ENCODE measurements at places on chromosomes 5 and 9.

GRCh38 chr5:40717281-40717680 lies 37.6 kb downstream of the PTGER4 start:
- DNase-seq: no peak

- no peak for DNase-seq
Observed at GRCh38 chr9:99166149-99166548, 55.6 kb downstream of the ALG2 start.

- no peak for DNase-seq
Observed at GRCh38 chr9:125536167-125536772, 170.7 kb downstream of the MAPKAP1 start.

GRCh38 chr5:131994533-131995226 lies 16.8 kb downstream of the ACSL6 start:
- peak; percentile 92 for DNase-seq

DNA sequence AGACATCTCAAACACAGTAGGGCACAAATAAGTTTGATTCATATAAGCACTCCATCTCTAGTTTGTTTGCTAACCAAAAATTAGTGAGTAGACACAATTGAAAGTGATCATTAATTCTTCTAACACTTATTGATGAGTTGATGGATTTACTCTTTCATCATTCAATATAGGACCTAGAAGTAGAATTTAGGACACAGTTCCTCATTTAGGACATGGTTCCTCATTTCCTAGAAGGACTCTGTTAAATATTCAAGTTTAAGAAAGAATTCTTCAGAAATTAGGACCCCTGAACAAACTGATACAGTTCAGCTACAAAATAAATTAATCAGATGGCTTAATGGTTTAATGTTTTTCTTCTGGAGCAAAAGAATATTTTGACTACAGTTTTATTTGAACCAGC lies 143.5 kb upstream of the PRR16 start:
- DNase-seq: no peak

DNA sequence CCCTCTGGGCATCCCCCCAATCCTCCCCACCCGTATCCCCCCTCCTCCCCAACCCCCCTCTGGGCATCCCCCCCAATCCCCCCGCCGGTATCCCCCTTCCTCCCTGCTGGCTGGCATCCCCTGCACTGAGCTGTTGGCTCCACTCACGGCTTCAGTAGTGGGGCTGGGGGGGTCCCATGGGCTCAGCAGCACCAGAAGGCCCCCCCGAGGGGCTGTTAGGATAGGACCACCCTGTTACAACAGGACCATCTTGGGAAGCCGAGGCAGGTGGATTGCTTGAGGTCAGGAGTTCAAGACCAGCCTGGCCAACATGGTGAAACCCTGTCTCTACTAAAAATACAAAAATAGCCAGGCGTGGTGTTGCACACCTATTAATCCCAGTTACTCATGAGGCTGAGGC lies 42.4 kb downstream of the EXD3 start:
- no peak for DNase-seq

- no peak for DNase-seq
Observed at GRCh38 chr9:98807814-98808195, 335 bp downstream of the GALNT12 start.

GRCh38 chr5:14184725-14185124 lies 41.6 kb downstream of the TRIO start:
- no peak for DNase-seq

- no peak for DNase-seq
Observed at GRCh38 chr5:39760385-39761198, 335.8 kb upstream of the DAB2 start.

DNA sequence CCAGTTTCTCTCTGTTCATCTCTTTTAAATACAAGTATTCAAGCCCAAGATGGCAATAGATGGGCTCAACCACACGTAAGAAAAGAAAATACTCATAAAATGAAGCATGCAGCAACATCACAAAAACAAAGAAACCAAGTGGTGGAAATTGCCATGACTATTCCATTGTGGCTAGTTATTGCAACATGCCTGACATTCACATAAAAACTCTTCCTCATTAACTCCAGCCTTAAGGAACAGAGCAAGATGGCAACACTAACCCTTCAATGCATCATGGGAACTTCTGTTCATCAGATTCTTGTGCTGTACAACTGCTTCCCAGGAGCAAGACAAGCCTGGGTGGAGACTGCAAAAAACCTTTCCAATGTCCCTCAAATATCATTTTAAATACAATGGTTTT lies 1.4 kb upstream of the GLIS3 start:
- no peak for DNase-seq

GRCh38 chr5:148425808-148426207 lies 42.0 kb downstream of the FBXO38 start:
- DNase-seq: no peak

DNA sequence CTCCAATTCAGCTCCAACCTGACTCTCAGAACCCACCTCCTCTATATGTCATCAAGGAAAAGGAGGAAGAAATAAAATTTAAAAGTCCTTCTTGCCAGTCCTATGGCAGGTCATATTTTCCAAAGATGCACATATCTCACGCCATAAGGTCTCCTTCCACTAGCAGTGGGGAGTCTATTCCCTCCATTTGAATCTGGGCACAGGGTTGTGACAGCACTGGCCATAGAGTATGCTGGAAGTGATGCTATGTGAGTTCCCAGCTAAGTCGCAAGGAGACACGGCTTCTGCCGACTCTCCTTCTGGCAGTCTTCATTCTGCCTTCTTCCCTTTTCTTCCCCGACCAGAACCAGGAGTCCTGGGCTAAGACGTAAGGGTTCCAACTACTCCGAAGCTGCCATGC lies 883.9 kb upstream of the DMAC1 start:
- no peak for DNase-seq

- DNase-seq: no peak
Observed at GRCh38 chr5:168766426-168766700, 187.2 kb upstream of the PANK3 start.

DNA sequence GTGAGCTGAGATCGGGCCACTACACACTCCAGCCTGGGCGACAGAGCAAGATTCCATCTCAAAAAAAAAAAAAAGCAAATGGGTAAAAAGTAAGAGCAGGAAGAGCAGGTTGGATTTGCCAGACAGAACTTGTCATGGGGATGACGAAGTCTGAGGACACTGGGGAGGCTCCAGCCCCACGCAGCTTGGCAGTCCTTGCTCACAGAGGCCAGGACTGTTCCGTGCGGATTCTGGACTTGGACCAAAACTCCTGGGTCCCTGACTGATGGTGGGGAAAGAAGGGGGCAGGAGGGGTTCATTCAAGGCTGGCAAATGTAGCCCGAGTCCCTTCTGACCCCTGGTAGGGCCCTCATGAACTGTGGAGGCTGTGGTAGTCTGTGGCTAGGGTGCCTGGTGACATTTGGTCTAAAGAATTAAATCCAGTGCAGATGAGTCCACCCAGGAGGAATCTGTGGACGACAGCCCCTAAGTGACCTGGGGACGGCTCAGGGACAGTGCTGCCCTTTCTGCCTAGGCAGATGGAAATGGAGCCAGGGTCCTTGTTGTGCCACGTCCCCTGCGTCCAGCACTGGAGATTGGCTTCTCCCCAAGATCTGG lies 3.1 kb downstream of the FGD3 start:
- DNase-seq: no peak

GRCh38 chr9:29830821-29831220 lies 2257.5 kb upstream of the C9orf72 start:
- peak; percentile 62 for DNase-seq

GRCh38 chr9:83183621-83184020 lies 120.7 kb upstream of the RASEF start:
- no peak for DNase-seq

- no peak for DNase-seq
Observed at GRCh38 chr5:65198456-65199120, 283.1 kb downstream of the ADAMTS6 start.

DNA sequence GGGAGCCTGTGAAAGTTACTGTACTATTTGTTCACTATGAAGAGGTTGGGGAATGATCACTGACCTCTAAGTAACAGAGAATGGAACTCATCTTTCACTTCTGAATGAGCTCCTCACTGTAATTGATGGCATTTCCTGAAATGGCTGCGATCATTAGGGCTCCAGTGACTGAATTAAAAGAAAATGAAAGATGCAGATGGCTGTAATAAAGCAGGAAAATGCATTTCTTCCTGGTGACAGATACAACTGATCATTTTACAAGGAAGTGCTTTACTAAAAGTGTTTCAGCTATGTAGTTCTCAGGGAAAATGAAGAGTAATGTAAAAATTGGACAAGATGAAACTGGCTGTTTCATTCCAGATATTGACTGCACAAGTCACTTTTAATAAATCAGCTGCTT lies 1200.6 kb upstream of the NUDT12 start:
- DNase-seq: no peak

GRCh38 chr5:166788050-166788449 lies 1503.4 kb upstream of the WWC1 start:
- DNase-seq: no peak

GRCh38 chr5:132389585-132390286 lies 20.2 kb downstream of the SLC22A5 start:
- no peak for DNase-seq

DNA sequence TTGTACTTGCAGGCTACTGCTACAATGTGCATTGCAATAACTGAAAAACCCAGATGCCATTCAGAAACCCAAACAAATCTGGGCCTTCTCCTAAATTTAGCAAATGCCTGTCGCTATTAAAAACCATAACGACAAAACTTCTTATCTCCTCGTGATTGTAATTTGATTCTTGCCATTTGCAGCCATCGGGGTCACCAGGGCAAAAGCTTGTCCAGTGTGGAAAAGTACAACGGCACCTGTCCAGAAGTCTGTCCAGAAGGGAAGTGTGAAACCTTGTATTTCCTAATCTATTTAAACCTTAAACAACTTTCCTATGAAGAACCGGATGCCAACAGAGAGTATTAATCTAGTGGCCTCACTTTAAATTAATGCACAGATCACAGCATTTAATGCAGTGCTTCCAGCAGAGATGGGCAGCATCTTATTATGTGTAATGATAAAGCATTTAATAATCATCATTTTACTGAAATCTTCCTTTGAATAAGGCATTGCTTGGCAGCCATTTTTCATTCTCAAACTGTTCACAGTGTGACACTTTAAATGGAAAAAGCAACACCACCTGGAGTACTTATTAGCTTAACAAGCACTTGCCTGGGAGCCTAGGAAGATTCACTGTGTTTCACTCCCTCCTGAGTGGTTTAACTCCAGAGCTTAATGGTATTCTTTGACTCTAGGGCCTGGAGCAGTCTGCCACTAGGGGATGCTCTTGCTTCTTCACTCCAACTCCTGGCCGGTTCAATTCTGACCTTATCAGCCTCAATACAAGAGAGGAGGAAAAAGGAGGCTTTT lies 4.9 kb upstream of the C7 start:
- peak; percentile 89 for DNase-seq

DNA sequence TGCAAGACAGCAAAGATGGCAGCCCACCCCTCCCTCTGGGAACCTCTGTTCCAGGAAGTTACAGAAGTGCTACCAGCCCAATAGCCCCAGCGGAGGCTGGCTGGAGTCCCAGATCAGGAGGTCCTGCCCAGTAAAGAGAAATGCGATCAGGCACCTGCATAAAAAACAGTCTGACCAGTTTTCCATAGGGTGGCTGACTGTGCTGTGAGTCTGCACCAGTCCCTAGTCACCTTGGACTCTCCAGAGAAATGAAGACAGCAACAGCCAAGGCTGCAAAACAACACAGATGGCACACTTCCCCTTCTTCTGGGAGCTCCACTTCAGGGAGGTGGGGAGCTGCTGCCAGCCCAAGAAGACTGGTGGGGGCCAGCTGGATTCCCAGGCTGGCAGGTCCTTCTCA lies 265.5 kb upstream of the PCSK5 start:
- DNase-seq: no peak

DNA sequence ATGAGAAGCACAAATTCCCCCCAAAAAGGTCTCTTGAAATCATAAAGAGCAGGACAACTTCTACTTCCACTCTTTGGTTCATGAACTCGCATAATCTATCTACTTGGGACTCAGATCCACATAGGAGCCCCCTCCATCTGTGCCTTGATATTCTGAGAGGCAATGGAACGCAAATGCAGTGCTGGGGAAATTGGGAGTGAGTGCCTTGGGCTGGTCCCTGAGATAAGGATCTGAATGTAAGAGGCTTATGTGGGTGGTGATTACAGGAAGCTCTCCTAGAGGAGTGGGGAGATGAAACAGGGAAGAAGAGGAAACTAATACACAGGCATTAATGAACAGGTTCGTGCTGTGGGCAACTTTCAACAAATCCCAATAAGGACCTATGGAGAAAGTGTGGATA lies 285.6 kb downstream of the RASEF start:
- no peak for DNase-seq

Measured in OCI-M1 (cell line).